Ascending aorta (tissue), 2 donors: ENCODE measurements at places on chromosomes 3 and 15. TPM values are rescaled to one million over a fixed set of nuclear protein-coding genes. Genes with fewer than 3 reads are reported as not detected.
A peak's percentile ranks its signal among the peaks of the same experiment; 100 is the strongest.

TP63 gene
- total RNA-seq, result not detected

- DNase-seq, result no peak
Observed at GRCh38 chr3:13024765-13025065, 48.5 kb downstream of the IQSEC1 start.

- no peak for DNase-seq
Observed at GRCh38 chr3:133967992-133968892, 61.5 kb downstream of the SLCO2A1 start.

GRCh38 chr3:187994221-187995042 is 159.5 kb upstream of the LPP start:
- no peak for DNase-seq

DNA sequence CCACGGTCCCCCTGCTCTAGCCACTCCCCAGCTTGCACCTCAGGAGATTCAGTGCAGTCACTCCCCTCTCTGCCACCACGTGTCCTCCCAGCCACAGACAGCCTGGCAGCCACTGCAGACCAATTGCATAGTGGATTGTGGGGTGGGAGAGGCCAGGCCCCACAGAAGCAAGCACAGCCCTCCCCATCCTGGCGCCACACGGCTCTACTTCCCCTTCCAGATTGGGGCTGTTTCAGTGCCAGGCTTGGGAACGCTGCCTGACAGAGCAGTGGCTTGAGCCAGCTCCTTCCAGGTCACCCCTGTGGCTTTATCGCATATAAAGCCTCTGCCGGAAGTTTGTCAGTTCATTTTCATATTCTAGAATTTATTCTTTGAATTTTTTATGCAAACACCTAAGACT is 90.7 kb downstream of the TMEM266 start:
- peak; percentile 76 for DNase-seq

GRCh38 chr15:99764522-99764921 is 31.3 kb upstream of the LYSMD4 start:
- DNase-seq, result no peak

GRCh38 chr3:115537669-115538068 is 85.6 kb upstream of the GAP43 start:
- no peak for DNase-seq

GRCh38 chr3:44045476-44046275 is 196.0 kb upstream of the TOPAZ1 start:
- DNase-seq, result no peak

DNA sequence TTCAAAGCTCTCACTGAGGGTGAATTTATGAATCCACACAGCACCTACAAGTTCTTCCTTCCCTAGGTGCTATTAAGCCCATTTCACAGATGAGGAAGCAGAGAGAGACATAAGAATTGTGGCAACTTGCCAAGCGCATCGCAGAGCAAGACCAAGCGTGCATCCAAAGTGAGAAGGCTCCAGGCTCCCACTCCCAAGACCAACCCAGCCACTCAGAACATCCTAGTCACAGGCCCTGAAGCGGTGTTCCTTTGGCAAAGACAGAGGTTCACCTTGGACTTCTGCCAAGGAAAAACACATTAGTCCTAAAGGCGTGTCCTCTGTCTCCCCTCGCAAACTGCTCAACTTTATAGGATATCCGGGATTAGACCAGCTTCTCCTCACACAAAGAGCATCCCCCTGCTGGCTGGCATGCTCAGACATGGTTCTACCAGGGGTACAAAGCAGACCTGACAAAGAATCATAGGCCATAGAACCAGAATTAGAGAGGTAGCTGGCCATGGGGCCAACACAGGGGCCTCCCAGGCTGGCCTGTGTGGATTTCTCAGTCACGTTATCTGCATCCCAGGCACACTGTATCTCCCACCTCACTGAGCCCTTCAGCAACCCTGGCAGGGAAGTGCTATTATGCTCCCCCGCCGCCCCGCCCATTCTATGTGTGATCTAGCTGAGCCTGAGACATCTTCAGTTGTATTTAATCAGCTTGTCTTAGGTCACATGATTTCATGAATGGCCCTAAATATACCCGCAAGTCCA is 160.2 kb downstream of the FOXP1 start:
- DNase-seq, result no peak

DNA sequence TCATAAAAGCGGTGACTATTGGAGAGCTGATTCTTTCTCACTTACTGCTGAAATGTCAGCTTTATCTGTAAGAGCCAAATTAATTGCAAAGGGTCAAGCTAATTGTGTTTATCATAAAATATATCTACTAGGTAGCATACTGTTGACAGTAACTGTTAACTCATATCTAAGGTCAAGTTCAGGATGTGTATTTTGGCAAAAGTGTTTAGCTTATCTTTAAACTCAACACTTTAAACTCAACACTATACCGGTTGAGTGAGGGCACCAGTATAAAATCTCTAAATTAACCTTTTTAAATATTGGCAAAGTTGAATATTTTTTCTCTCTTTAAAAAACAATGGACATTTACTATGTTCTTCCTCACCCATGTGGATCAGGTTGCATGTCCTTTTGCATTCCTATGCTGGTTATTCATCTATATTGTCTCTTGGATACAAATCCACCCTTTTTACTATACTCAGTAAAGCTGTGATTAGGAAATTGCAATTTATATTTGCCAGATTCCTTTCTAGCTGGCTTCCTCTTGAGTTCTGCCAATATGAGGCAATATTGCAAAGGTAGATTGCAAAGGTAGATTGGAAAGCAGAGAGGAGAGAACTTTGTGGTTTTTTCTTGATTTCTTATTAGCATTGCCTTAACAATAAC is 344.6 kb upstream of the DCBLD2 start:
- no peak for DNase-seq

GRCh38 chr3:4981665-4982494 is 2.6 kb downstream of the BHLHE40 start:
- DNase-seq, result no peak

DNA sequence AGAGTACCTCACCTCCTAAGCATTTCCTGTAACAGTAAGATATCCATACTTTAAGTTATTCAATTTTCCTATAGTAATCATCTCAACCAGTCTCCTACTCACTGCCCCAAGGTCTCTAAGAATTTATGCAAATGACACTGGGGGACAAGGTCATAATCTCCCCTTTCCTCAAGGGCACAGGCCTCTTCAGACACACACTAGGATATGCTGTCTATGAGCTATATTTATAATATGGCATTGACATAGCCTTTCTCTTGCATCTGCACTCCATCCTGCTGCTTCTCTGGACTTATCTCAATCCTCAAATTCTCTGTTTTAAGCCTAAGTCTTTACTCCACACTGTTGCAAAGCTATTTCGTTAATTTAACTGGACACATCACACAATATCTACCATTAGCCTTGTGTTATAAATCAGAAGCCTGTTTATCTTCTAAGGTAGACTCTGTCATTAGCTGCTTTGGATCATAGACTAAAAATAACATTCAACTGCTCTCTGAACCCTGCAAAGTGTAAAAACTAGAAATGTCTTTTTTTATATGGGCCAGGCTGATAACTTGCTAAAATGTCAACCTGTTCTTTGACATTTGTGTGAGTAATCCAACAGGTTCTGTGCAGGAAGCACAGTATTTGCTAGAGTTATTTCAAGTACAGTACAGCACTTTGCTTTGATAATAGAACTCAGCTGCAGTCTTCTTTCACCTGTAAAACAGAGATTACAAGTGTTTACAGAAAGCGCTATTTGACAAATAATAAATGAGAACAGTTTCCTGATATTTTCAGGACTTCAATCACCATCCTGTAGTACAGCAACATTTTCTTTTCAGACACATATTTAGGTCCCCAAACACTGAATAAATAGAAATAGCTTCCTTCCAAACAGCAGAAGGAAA is 17.8 kb upstream of the SEC62 start:
- no peak for DNase-seq

KBTBD13 gene
- 0.21 TPM for total RNA-seq

GRCh38 chr3:39202094-39202493 is 9.7 kb upstream of the XIRP1 start:
- no peak for DNase-seq

DNA sequence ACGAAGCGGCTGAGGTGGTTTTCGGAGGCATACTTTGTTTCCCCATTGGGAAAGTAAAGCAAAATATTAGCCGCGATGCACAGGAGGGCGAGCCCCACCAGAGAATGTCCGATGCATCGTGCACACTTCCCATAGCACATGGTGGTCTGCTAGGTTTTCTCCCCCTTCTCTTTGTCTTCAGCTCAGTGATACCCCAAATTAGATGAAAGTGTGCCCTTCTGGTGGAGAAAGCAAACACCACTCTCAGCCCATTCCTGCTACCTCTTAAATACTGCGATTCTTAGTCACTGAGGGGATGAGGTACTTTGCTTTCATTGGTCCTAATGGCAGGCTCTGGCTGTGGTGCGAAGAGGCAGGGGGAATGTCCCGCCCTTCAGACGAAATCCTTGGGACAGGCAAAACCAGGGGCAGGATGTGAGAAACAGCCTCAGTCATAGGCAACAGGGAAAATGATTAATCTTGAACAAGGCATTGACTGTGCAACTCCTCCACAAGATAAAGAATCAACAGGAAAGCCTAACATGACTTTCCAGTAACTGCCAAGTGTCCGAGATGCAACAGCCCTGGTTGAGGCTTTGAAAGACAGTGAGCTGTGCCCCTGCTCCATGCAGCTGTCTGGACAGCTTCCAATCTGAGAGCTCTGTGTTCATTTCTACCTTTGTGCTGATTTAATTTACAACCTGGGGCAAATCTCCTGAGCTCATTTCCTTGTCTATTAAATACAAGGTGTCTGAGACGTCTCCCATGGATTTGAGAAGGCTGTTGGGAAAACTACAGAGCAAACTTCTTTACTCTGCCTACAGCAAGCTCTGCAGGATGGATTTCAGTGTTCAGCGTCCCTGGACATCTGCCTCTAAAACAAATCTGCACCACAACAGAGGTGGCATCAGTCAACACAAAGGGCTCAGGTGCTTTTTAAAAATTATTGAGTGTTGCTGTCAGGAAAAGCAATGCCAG is at the start of gene TM4SF1:
TSS of gene TM4SF1 (minus strand) at position 242 of the 957 bp plus-strand sequence. CDS start at position 140, 102 bp downstream.
- peak; percentile 30 for DNase-seq

SLC6A1 gene
- 6.3 TPM for total RNA-seq

DNA sequence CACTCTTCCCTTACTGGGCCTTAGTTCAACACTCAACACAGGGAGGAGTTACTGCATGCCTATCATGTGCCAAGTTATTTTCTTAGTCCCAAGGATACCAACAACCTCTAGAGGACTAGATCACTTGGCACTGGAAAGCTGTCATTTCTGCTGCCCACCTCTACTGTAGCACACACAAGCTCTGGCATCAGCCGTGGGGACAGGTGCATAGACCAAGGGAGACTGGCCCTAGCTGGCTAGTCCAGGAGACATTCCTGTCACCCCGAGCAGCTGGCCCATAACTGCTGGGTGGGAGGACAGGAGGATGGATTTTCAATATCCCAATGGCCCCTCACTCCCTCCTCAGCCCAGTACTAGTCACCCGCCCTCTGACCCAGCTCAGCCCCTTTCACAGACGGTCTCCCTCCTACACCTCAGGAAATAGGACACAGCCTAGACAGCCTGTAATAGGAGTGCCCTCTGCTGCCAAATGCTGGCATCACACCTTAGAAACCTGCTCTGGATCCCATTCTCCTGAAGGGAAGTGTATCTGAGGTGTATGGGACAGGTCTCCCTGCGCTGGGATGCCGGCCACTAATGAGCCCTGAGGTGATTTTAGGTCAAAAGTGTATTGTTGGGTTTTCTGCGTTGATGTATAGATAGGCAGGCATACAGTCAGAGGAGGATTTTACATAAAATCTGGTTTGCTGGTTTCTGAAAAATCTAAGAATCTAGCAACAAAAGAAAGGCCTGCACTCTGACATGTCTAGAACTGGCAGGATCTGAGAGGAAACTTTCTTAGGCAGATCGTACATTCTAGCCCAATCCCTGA is 3.4 kb upstream of the DZIP1L start:
- no peak for DNase-seq

DNA sequence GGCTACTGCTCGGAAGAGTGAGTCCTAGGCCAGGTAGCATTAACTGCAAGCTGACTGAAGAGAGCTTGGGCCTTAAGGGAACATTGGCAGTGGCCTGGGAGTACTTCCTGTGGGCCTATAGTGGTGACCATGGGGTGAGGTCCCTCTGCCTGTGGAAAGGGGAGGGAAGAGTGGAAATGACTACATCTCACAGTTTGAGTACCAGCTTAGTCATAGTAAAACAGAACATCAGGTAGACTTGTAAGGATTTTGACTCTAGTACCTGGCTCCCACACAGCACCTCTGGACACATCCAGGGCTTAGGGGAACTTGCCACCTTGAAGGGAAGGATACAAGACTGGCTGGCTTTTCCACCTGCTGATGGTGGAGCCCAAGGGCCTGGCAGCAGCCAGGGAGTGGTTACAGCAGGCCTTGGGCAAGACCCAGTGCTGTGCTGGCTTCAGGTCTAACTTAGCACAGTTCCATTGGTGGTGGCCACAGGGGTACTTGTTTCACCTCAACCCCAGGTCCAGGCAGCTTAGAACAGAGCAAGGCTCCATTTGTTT is 147.8 kb downstream of the SLC9A9 start:
- DNase-seq, result no peak

GRCh38 chr15:74855857-74856256 is 12.9 kb upstream of the ULK3 start:
- DNase-seq, result no peak

SLC38A3 gene
- total RNA-seq, result not detected

DNA sequence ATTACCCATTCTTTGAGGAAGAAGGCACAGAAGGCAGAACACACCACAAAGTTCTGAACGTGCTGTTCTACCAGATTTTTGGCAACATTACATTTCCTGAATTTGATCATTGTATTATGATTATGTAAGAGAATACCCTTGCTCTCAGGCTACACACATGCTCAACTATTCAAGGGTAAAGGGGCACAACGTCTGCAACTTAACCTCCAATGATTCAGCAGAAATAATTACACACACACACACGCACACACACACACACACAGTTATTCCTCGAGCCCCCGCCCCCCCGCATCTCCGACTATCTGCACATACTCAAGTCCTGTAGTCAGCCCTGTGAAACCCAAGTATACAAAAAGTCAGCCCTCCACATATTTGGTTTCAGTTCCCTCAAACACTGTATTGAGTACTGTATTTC is 26.8 kb downstream of the RPN1 start:
- no peak for DNase-seq

DNA sequence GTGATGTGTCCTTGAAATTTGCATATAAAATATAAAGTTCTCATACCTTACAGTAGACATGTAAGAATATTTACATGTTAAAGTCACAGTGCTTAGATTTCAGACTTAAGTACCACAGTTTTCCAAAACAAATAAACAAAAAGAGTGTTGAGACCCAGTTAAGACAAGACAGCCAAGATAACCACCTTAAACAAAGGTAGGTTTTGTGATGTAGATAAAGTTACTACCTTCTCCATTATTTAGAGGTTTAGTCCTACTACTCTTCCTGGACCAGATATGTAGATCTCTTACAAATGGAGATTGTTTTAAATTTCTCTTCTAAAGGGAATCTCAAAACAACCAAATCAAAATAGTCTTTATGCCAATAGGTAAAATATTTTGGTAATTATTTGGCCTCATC is 15.7 kb downstream of the OR5H15 start:
- no peak for DNase-seq
